Stimulated activated CD4-positive, alpha-beta T cell treated with anti-CD3 and anti-CD28 coated beads, TNF-alpha, amount 100 ng/mL, for 1 hour (primary cell): ENCODE measurements at places on chromosomes 1 and 21.

GRCh38 chr1:94205639-94206038 is 31.7 kb downstream of the ARHGAP29 start:
- DNase-seq: no peak

DNA sequence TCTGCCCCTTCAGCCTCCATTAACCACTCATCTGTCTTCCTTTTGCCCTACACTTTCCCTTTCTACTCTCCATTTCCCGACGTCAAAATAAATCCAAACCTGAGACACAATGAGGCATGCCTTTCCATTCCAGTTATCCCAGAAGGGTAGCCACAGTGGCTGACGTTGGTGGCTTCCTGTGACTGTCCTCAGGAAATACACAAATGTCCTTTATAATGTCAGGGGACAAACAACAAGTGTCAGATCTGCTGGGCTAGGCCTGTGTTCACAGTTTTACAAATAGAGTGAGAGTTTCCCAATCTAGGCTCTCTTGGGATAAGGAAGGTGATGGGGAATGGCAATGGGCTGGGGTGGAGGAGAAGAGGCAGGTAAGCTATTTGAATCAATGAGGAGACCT is 135.3 kb downstream of the BRINP2 start:
- no peak for DNase-seq

GRCh38 chr1:60535713-60536112 is 462.1 kb upstream of the C1orf87 start:
- DNase-seq: no peak

- DNase-seq: no peak
Observed at GRCh38 chr1:147142886-147143285, 29.4 kb downstream of the PRKAB2 start.

DNA sequence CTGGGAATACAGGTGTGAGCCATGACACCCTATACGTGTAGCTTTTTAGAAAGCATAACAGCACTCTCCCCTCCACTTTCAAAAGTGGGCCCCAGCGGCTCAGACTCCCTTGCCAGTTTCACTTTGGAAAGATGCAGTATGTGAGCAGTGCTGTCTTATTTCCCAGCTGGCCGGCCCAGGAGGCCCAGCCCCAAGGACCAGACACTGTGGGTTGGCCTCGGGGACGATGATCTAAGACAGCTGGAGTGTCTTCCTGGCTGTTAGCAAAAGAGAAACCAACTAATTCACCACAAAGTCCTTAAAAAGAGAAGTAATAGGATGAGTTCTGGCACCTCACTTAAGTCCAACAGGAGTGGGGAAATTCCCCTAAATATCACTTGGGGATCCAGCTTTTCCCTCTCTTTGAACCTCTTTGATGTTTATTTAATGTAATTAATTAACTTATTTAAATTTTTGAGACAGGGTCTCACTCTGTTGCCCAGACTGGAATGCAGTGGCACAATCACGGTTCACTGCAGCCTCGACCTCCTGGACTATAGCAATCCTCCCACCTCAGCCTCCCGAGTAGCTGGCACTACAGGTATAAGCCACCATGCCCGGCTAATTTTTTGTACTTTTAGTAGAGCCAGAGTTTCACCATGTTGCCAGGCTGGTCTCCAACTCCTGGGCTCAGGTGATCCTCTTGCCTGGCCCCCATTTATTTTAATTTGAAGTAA is 17.6 kb upstream of the CLIC4 start:
- no peak for DNase-seq

- DNase-seq: no peak
Observed at GRCh38 chr1:26112407-26112775, 767 bp downstream of the PDIK1L start.

GRCh38 chr1:153790966-153791647 is 15.9 kb downstream of the SLC27A3 start:
- DNase-seq: no peak

DNA sequence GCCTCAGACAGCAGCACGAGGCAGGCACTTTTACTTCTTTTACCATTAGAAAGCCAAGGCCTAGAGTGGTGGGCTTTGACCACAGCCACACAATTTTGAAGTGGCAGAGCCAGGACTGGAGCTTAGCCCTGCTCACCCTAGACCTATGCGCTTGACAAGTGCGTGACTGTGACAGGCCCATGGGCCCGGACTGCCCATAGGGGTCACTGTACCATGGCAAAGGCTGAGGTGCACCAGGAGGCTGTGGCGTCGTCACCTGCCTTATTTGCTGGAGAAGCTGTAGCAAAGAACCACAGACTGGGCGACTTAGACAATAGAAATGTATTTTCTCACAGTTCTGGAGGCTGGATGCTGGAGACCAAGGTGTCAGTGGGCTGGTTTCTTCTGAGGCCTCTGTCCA is 2.6 kb upstream of the TMEM82 start:
- no peak for DNase-seq

- DNase-seq: no peak
Observed at GRCh38 chr1:206100226-206100815, 16.9 kb downstream of the AVPR1B start.

DNA sequence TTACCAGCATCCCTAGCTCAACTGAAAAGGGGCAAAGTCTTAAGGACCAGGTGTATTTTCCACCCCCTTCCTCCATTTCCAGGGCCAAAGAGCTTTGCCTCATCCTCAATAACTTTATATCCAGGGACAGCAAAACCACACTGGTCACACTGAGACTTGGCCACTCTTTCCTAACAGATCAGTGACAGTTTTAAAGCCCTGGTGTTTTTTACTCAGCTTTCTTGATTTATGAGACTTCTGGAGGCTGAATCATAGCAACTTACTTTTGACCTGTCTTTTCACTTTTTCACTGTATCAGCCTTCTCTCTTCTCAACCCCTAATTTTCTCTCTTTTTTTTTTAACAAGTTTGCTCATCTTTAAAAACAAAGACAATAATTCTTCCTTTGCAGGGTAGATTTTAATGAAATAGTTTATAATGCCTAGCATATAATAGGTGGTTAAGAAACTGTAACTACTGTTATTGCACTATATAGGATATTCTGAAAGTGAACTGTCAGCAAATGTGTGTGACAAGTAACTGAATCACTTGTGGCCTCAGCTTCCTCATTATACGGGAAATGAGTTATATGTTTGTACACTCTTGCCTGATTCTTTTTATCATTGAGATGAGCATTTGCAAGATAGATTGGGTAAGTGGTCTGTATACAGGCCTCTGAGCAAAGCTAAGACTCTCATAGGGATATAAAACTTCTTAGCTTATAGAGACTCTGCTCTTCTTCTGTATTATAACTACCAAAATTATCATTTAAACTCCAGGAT is 19.7 kb upstream of the DYNLT5 start:
- no peak for DNase-seq

DNA sequence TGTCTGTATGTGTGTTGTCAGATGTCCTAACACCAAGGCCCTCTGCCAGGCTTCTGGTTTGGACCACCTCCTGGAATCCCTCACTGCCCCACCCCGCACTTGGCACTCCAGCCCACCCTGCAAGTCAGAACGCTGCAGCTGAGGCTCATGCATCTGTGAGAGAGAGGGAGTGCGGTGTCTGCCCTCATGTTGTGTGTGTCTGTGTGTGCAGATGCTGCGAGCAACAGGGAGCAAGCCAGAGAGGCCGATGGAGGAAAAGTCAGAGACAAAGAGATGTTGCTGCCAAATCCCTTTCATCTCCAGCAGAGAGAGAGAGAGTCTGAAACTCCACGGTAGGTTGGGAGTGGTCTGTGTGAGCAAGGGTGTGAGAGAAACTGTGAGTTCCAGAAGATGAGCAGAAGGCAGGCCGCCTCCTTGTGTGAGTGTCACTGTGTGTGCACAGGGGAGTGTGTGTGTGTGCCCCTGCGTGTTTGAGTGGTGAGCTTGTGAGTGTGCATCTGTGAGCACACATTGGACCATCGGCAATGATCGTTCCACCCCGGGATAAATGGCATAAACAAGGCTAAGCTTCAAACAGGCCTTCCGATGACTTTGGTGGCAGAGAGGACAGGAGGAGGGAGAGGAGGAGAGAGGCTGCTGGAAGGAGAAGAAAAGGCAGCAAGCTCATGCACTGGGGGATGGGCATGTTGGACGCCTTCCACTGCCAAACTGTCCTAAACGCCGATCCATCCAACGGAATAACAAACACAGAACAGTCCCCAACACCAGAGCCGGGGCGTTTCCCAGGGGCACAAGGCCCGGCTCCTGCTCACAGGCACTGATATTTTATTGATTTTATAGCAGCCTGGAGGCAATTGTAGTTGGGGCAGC is 99.2 kb upstream of the GRIK3 start:
- DNase-seq: no peak

- no peak for DNase-seq
Observed at GRCh38 chr1:22855668-22856606, 116.7 kb downstream of the LACTBL1 start.

GRCh38 chr1:58456470-58456869 is 90.1 kb downstream of the OMA1 start:
- no peak for DNase-seq

DNA sequence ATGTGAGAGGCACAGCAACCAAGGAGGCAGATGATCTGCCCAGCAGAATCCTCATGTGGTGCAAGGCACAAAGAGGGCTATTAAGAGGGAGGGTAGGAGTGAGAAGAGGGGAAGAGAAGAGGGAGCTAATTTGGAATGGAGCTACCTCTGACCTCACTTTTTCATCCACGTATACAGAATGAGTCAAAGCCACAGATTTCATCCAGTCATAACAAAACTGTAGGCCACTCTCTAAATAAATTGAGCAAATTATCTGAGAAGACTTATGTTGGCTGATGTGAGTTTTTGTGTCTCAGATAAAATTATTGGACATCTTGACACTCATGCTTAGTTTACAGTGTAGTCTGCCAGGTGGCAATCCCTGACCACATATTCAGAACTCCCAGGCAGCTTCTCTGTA is 325.6 kb downstream of the TTLL7 start:
- no peak for DNase-seq

GRCh38 chr1:4462831-4463484 is 191.5 kb upstream of the AJAP1 start:
- DNase-seq: no peak

- DNase-seq: no peak
Observed at GRCh38 chr1:7967196-7967595, 5.7 kb downstream of the PARK7 start.

GRCh38 chr1:205258719-205259118 is 31.0 kb downstream of the TMCC2 start:
- DNase-seq: no peak
